ENCODE measurements at places on chromosomes 3 and 15. TPM values are rescaled to one million over a fixed set of nuclear protein-coding genes. Genes with fewer than 3 reads are reported as not detected.

DNA sequence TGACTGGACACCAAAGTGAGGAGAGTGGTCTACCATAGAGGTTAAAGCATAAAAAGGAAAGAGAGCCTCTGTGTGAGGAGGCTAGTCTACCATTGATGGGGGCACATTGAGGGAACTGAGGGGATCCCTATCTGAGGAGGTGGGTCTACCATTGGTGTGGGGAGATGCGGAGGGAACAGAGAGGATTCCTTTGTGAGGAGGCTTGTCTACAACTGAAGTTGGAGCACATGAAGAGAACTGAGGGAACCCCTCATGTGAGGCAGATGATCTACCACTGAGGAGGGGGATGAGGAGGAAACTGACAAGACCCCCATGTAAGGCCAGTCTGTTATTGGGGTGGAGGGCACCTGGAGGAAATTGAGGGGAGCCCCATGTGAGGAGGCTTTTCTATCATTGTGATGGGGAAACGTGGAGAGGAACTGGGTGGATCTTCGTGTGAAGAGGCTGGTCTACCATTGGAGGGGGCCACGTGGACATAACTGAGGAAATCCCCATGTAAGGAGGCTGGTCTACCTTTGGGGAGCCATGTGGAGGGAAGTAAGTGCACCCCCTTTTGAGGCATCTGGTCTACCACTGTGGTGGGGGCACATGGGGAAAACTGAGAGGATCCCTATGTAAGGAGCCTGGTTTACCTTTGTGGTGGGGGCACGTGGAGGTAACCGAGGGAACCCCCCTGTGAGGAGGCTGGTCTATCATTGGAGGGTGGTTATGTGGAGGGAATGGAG, 160.1 kb downstream of the FBLN2 start:
- no peak for DNase-seq

GRCh38 chr3:12456441-12456840, 27.8 kb upstream of the TSEN2 start:
- DNase-seq: no peak

- no peak for DNase-seq
Observed at GRCh38 chr15:86322629-86323028, 243.0 kb downstream of the AGBL1 start.

GRCh38 chr15:35302334-35302733, 217.2 kb upstream of the NANOGP8 start:
- DNase-seq: no peak

The SGO1 gene
- polyA plus RNA-seq: 4.4 TPM

The ASB14 gene
- polyA plus RNA-seq: not detected

The P2RY12 gene
- polyA plus RNA-seq: 0.47 TPM

The STRIT1 gene
- 2.5 TPM for polyA plus RNA-seq
